ENCODE measurements at places on chromosomes 7 and 10.

GRCh38 chr7:36810032-36810431 lies 85.7 kb upstream of the AOAH start:
- DNase-seq, result no peak

DNA sequence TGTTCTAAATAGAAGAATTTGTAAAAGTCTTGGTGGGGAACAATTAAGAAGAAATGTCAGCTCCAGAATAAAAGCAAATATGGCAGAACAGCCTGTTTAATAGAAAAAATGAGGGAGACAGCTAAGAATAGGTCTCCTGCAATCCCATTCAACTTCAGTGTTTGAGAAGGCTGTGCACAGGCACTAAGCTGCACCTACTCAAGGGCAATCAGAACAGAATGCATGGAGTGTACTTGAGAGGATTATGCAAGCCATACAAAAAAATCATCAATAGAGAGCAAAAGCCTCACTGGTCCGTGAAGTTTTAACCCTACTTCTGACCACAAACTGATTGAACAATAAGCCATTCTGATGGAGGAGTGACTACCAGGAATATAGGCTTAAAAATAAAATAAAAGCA lies 690.7 kb upstream of the PCDH15 start:
- no peak for DNase-seq

- DNase-seq, result no peak
Measured at GRCh38 chr10:4046030-4046429, 261.0 kb upstream of the KLF6 start.

DNA sequence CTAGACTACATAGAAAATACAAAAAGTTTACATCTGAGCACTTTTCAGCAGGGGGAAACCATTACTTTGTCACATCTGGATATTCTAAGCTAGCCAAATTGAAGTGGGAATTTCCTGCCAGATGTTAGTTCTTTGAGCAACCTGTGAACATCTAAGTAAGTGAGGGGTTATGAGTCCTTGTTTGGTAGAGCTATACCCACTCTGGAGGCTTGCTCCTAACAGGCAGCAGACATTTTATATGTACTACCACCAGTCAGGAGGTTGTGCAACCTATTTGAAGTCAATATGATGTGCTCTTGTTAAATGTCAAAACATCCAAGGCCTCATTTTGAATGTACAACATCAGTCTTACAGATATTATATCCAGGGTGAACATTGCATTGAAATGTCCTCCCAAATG lies 143.3 kb upstream of the KAT6B start:
- no peak for DNase-seq

DNA sequence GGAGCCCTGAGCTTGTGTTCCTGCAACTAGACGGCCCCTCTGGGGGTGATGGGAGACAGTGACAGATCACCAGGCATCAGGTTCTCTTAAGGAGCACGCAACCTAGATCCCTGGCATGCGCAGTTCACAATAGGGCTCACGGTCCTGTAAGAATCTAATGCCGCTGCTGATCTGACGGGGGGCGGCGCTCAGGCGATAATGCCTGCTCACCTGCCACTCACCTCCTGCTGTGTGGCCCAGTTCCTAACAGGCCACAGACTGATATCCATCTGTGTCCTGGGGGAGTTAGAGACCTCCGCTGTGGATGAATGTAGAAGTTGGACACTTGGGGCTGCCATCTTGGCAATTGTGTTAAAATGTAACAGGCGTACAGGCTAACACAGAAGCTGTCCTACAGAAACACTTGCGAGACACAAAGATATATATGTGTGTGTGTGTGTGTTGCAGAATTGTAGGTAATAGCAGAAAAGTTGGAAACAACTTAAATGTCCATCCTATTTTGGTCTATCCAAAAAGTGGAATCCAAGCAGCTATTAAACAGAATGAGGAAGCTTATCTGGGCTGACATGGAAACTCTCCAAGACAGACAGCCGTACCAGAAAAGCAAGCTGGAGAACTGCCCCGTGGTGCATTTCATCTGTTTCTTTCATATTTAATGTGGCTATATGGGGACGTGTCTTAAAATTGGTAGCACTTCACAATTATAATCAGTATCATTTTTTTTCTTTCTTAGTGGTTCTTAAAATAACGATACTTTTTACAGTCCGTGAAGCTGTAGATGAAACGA lies 82.8 kb downstream of the MKI67 start:
- DNase-seq, result no peak
